ENCODE measurements at places on chromosomes 3 and 15. TPM values are rescaled to one million over a fixed set of nuclear protein-coding genes. Genes with fewer than 3 reads are reported as not detected.

GRCh38 chr3:187291001-187291511 is 481 bp downstream of the MASP1 start:
- DNase-seq: no peak

The TMEM158 gene
- 5.7 TPM for total RNA-seq

DNA sequence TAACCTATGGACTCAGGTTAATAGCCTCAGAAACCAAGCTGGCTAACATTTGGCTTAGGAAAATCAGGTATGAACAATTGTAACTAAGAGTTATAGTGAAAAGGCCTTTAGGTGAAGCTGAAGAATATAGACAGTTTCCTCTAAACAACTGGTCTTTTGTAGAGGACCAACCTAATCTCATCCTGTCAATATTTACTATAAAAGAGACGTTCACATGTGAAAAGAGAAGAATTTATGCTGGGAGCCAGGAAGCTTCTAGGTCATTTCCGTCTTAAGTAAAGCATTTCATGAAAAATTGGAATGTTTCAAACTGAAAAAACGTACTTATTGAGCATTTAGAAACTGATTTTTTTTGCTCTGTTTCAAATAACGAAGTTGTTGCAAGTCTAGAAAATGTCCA is 764.3 kb upstream of the GOLIM4 start:
- DNase-seq: no peak

DNA sequence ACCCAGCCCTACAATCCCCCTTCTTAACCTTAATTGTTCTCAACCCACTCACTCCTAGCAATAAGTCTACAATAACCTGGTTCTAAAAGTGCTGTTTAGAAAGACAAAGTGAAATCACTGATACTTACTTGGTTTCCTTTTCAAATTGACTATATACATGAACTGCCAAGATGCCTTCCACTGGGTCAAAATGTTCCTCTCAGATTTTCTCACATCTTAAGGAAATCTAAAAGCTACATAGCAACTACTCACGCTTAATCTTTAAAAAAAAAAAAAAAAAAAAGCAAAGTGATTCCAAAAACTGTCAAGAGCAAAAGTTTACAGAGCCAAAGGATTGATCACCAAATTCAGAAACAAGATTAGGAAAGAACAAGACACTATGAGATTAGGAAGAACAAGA is 68.7 kb upstream of the MAP4 start:
- no peak for DNase-seq

Data from mesenteric fat pad (tissue), 1 donor.